Body of pancreas (tissue), 4 donors: ENCODE measurements at places on chromosomes 7 and 10.

DNA sequence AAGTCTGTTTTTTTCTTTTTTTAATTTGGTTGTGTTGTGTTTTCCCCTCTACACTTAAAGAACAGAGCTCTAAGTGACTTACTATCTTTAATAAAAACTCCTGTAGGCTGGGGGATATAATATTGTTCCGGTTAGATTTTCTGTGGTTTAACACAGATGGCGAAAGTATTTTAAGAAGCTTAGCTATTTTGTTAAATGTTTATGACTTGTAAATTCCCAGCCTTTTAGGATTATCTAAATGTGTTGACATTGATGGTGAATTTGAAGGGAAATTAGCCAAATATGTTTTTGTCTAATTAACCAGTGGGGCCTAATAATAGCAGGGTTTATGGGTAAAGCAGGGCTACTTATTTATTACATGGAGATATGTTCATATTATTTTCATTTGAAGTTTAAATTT is 538.5 kb downstream of the INHBA start:
- no peak for DNase-seq
- H3K4me1 ChIP-seq: no peaks in the 10 kb centered on the region
- H3K27me3 ChIP-seq: no peaks in the 10 kb centered on the region
- H3K36me3 ChIP-seq: no peaks in the 10 kb centered on the region

GRCh38 chr10:822661-823367 is 108.7 kb downstream of the LARP4B start:
- H3K36me3 ChIP-seq: peaks cover 33% of the 10 kb centered on the region
- no peak for DNase-seq
- H3K27me3 ChIP-seq: no peaks in the 10 kb centered on the region
- H3K27ac ChIP-seq: no peak overlapping the region
- no peak overlapping the region for H3K4me3 ChIP-seq
- H3K4me1 ChIP-seq: peaks cover 3% of the 10 kb centered on the region

GRCh38 chr7:159139202-159139601 is 5.5 kb downstream of the VIPR2 start:
- H3K36me3 ChIP-seq: no peaks in the 10 kb centered on the region
- H3K27me3 ChIP-seq: no peaks in the 10 kb centered on the region
- H3K4me1 ChIP-seq: no peaks in the 10 kb centered on the region
- H3K27ac ChIP-seq: no peak overlapping the region
- DNase-seq: no peak
- no peak overlapping the region for H3K4me3 ChIP-seq

DNA sequence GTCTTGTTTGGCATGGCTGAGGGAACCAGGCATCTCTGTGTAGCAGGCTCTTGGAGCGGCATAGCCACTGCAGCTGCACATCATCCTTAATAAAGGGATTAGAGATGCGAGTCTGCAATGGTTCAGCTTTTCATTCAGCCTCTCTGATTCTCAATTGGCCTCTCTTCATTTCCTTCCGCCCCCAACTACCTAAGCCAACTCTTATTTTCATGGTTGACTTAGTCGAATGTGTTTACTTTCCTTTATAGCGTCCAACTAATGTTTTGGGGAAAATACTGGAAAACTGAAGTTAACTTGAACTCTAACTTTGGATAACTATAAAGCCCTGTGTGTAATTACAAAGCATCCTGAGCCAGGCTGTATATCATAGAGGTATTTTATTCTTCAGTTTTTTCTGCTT is 202.2 kb upstream of the KIAA1217 start:
- no peak overlapping the region for H3K4me3 ChIP-seq
- no peaks in the 10 kb centered on the region for H3K4me1 ChIP-seq
- no peaks in the 10 kb centered on the region for H3K27me3 ChIP-seq
- no peak overlapping the region for H3K27ac ChIP-seq
- no peaks in the 10 kb centered on the region for H3K36me3 ChIP-seq
- no peak for DNase-seq
